ENCODE measurements at places on chromosomes 13 and 19.
A peak's percentile ranks its signal among the peaks of the same experiment; 100 is the strongest.

DNA sequence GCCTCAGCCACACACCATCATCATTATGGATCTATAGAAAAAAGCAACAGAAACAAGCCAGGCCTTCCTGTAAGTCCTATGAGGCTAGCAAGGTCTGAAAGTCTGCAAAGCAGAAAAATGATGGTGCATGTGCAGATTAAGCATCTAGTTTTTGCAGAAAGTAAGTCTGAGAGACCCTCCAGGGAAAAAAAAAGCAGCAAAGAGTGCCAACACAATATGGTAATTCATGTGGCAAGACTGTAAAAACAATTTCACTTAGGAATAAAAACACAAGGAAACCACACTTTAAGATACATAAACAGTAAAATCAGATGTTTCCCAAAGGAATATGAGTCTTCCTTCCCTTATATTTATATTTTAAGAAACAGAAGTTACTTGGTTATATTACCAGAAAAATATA lies 112.3 kb upstream of the FBXL3 start:
- DNase-seq, result no peak

- peak; percentile 84 for DNase-seq
Observed at GRCh38 chr13:109704771-109705635, 81.4 kb downstream of the IRS2 start.

DNA sequence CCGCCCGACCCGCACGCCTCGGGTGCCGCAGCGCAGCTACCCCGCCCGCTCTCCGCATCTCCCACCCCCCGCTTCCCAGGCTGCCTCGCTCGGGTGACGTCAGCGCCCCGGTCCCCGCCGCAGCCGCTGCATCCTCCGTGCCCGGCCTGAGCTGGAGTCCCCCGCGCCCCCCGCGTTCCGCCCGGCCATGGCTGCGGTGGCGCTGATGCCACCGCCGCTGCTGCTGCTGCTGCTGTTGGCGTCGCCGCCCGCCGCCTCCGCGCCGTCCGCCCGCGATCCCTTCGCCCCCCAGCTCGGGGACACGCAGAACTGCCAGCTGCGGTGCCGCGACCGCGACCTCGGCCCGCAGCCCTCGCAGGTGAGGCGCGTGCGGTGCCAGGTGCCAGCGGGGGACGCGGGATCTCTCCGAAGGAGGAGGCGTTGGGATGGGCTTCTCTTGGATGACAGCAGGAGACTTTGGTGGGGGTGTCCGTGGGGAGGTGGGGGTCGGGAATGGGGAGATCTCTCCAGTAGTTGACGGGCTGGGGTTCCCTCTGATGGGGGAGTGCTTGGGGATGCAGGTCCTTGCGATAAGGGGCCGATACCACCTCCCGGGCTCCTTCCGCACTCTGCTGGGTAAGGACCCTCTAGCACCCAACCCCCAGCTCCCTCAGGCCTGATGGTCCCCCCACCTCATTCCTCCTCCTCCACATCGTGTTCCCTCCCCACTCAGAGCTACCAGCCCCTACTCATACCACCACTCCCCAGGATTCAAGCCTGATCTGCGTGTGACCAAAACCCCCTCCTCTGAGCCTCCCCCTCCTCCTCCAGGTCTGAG lies at the start of gene TMEM59L:
TMEM59L (plus strand) TSS at position 99 of the 817 bp plus-strand sequence; CDS start at position 188, 89 bp downstream.
- DNase-seq, result no peak

- DNase-seq, result no peak
Observed at GRCh38 chr13:86142080-86142479, 342.9 kb upstream of the SLITRK6 start.

DNA sequence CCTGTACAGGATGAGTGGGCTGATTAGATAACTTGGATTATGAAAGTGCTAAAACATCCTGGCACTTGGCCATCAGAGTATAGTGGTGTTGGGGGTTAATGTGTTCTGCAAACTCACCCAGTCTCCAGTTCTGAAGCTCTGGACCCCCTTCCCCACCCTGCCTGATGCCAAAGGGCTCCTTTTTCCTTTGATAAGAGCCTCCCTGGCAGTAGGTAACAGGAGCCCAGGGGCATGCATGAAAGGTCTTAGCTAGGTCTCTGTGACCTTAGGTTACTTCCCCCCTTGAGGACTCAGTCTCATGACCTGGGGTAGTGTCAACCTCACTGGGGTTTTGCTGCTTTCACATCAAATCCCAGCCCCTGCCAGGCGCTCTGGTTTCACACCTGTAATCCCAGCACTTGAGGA lies 2.5 kb downstream of the RPS28 start:
- no peak for DNase-seq

DNA sequence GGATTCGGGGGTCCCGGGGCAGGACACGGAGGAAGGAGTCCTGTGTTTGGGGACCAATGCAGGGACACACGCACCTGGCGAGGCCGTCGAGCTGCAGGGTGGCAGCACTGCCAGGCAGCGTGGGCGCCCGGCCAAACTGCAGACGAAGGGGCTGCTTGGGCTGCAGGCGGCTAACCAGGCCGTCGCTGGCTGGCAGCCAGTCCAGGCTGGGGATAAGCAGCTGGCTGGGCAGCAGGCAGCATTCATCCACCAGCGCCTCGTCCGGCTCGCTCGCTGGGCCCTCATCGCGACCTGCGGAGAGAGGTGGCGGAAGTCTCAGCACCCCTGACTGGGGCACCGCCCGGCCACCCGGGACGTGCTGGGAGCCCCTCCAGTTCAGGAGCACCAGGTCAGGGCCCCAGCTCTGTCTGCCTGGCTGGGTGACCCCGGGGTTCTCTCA lies 11.5 kb downstream of the CFD start:
- DNase-seq, result no peak

GRCh38 chr13:108166078-108166477 lies 49.3 kb downstream of the LIG4 start:
- no peak for DNase-seq

DNA sequence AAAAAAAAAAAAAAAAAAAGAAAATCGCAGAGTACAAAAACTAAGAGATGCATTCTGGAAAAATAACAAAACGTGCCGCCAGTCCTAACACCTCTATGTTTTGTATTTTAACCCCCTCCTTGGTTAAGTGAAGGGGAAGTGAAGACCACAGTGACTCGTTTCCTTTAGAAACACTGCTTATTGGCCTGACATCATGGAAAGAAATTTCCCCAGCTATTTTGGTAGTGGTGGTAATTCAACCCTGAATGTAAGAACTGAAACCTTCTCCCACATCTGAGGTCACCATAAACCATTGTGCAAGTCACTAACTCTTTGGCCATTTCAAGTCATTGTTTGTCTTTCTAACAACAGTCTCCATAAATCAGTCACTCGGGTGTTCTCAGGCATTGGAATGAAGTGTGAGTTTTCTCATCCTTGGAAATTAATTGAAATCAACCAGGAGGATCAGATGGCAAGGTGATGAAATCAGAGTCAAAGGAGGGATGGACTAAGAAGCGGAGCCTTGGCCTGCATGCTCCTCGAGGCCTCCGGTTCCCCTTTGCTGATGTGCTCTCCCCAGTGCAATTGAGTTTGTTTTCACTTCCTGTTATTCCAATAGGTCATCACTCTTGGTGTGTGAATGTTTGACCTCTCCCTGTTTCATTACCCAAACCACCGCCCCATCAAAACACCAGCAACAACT lies 443.9 kb downstream of the FGF9 start:
- DNase-seq, result peak; percentile 86

- DNase-seq, result no peak
Observed at GRCh38 chr13:65330287-65330686, 1899.8 kb downstream of the PCDH9 start.

- DNase-seq, result no peak
Observed at GRCh38 chr13:79999601-80000000, 341.3 kb downstream of the SPRY2 start.

DNA sequence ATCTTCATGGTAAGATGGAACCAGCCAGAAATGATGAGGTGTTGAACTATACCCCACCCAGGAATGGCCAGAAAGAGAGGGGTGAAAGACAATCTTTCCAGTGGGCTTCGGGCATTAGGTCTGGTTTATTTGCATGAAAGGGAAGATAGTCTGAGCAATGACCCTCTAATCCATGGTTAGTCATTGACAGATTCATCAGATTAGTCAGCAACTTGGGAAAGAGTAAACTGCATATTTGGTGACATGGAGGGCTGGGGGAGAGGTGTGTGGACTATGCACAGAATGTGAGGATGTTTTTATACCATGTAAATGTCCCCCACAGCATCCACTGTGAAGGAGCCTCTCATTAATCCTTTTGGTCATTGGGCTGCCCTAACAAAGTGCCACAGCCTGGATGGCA lies 30.1 kb upstream of the USP12 start:
- DNase-seq, result no peak

DNA sequence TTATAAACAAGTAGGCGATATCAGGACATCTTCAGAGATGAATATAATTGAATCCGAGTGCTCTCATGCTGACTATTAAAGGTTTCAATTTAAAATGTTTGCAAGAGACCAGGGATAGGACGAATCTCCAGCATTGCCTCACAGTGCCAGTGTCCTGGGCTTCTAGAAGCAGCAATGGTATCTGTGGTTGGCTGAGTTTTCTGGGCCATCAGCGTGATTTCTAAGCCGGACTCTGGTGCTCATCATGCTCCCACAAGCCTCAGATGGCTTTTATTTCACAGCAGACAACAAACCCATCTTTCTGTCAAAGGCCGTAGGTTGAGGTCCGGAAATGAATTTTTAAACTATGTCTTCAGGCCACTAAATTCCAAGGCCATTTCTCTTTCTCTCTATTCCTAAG lies 187.7 kb downstream of the FOXO1 start:
- DNase-seq, result no peak

DNA sequence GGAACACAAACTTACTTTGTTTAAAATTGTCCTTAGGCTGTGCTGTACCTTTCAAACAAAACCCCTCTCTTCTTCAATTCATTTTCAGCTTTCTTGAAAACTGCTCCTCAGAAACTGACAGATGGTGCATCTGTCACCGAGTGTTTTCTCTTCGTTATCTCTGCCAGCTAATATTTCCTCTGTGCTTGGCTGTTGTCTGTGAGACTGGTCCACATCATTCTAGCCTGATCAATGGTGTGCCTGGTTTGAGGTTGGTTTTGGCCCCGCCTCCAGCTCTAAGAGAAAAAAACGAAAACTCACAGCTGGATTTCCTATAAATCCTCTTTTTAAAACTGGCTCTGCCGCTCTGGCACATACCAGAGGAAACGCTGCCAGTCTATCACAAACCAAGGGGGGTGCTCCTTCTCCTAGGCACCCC lies 79.7 kb downstream of the STARD13 start:
- no peak for DNase-seq

DNA sequence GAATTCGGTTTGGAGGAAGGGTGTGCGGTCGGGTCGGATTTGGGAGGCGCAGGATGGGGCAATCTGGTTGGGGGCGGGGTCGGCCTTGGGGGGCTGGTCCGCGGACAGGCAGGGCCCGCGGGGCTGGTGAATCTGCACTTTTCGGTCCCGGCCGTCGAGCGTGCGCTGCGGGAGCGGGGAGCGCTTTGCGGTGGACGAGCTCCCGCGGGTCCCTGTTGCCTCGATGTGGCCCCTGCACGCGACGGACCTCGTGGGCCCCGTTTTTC lies 11.9 kb downstream of the PEAK3 start:
- DNase-seq, result peak; percentile 31

- no peak for DNase-seq
Observed at GRCh38 chr13:23750383-23751121, 138.6 kb downstream of the MIPEP start.

- peak; percentile 62 for DNase-seq
Observed at GRCh38 chr19:41426952-41427646, at the start of gene B3GNT8. B3GNT8 (minus strand) TSS chr19:41427374; CDS start chr19:41426778, 596 bp downstream.

GRCh38 chr19:44430956-44431355 lies 17.3 kb downstream of the ZNF229 start:
- DNase-seq, result no peak

DNA sequence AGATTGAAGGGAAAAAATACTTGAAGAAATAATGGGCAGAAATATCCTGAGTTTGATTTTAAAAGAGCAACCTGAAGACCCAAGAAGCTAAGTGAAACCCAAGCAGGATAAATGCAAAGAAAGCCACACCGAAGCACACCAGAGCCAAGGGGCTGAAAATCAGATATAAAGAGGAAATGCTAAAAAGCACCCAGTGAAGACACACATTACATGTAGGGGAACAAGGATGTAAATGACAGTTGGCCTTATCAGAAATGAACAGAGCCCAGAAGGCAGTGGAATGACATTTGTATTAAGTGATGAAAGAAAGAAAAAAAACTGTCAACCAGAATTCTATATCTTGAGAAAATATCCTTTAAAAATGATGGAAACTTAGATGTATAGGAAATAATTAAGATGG lies 139.1 kb downstream of the SLC7A1 start:
- no peak for DNase-seq

DNA sequence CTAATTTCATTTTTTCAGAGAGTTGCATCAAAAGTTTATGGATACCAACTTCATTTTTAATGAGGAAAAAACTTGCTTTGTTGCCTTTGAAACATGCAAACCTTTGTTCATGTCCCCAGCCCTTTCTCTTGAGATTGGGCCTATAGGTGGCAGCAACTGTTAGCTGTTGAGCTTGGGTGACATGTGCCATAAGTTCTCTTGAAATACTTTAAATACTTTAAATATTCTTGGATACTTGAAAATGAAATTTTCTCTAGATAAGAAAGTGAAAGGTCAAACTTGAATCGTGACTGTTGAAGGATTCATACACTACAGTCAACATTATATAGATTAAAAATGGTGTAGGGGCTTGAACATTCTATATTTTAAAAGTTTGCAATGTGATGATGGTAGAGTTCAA lies 294.9 kb downstream of the NDFIP2 start:
- DNase-seq, result peak; percentile 42

GRCh38 chr19:32373585-32374295 lies 28.3 kb downstream of the ZNF507 start:
- DNase-seq, result no peak

- DNase-seq, result no peak
Observed at GRCh38 chr13:43983373-43983772, 103.7 kb downstream of the LACC1 start.

DNA sequence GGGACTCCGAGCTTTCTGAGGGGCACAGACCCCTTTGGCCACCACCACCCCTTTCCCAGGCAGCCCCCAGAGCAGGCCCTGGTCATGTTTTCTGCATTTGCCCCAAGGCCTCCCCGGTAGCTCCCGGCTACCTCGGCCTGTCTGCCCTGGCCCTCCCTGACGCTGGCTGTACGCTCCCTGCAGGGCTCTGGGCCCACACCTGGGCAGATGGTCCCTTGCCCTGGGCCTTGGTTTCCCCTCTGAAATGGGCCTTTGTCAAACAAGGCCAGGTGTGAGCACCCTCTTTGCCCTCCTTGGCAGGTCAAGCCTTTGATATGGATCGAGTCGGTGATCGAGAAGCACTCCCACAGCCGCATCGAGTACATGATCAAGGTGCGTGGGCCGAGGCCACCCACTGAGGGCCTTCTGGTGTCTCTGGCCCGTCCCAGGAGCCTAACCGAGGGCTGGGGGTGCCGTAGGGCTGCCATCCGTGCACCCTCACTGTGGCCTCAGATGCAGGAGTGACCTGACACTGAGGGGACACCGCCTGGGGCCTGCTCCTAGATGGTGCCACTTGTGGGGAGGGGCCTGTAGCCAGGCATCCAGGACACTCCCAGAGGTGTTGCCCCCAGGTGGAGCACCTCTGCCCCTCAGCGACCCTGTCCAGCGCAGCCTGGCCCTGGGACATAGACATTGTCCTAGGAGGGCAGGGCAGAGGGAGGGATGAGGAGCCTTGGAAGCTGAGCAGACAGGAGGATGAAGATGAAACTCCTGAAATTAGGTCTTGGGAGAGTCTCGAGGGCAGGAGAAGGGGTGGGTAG lies 30.3 kb downstream of the AP1M1 start:
- no peak for DNase-seq
